ENCODE measurements at places on chromosomes 7 and 10.

- no peak for DNase-seq
Measured at GRCh38 chr10:99779335-99779734, 3.1 kb upstream of the ABCC2 start.

DNA sequence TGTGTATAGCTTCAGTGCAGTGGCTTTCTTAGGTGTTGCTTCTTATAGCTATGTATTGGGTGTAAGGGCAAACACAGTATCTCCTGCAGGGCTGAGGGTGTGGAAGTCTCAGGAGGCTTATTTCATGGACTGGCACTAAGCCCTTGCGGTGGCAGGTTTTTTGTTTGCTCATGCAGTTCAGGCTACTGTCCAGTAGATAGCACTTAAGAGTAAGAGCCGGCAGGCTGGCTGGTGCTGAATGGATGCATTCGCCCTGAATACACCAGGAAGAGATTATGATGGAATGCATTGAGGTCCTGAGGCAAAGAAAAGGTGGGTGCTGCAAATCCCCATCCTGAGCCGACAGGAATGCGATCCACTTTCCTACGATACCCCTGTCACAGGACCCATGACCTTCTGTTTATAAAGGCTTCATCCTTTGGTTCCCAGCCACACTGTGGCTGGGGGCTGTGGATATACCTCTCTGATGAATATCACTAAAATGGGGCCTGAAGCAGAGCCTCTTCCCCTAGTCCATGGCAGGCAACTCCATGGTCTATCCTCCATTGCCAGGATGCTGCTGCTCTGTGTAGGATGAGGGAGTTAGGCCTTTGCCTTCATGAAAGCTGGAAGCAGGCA lies 44.9 kb downstream of the ANXA8 start:
- no peak for DNase-seq

DNA sequence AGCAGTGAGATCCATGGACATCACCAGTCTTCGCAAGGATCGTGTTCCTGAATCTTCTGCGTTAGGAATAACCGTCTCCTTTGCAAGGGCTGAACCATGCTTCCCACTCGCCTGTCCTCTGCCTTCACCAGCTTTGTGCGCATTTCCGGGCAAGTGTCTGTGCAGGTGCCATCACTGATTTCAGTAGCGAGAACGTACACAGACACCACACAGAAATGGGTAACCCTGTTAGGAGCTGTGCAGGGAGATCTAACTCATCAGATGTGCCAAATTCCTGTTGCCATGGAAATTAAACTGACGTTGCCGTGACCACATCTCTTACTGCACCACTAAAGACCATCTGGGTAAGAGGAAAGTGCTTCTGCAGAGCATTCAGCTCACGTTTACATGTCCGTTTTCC lies 146.3 kb downstream of the DIP2C start:
- DNase-seq, result no peak

- DNase-seq, result no peak
Measured at GRCh38 chr10:96856317-96856716, 24.2 kb downstream of the LCOR start.

- DNase-seq, result no peak
Measured at GRCh38 chr10:4061441-4061951, 276.5 kb upstream of the KLF6 start.

DNA sequence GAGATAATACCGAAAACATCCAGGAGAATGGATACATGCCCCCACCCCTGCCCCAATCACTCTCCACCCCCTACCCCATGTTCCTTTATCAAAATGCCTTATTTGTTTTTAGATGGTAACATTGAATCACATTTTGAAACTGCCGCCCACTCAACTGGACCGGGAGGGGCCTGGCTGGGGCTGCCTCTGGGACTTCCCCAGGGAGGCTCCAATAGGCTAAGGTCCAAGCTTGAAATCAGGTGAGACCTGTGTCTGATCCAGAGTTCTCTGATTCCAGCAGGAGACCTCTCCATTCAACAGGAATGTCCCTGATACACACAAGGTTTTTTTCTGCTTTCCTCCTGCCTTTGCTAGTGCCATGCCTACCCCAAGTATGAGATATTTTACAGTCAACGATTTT lies 43.8 kb upstream of the ACSL5 start:
- no peak for DNase-seq

- DNase-seq, result peak; percentile 75
Measured at GRCh38 chr10:69516316-69516715, 56.9 kb downstream of the NEUROG3 start.

DNA sequence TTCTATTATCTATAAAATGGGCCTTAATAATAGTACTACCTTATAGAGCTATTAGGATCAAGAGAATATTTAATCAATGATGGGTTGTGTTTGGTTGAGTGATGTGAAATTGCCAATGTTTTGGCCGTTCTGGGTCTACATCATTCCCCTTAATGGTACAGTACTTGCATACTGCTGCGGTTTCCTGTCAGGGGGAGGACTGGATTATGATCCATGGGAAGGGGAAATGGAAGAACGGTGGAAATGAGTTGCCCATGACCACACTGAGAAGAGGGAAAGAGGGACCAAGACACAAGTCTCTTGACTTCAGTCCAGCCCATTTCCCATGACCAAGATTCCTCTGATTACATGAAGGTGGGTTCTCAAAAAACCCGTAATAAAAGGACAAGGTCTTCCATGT lies 999 bp upstream of the MRPS24 start:
- no peak for DNase-seq

DNA sequence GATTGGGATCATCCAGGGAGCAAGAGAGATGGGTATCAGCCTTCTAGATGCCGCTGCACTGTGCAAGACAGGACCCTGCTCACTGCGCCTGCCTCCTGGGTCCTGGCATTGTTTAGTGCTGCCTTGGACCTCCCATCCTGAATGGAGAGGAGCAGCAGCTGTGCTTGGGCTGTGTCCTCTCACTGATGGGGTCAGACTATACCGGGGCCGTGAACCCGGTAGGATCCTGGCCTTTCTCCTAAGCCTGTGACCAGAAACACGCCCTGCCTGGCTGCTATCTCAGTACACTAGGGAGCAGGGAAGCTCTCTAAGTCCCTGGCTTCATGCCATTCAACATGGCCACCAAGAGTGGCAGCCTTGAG lies 309.4 kb upstream of the ZNF32 start:
- DNase-seq, result no peak

DNA sequence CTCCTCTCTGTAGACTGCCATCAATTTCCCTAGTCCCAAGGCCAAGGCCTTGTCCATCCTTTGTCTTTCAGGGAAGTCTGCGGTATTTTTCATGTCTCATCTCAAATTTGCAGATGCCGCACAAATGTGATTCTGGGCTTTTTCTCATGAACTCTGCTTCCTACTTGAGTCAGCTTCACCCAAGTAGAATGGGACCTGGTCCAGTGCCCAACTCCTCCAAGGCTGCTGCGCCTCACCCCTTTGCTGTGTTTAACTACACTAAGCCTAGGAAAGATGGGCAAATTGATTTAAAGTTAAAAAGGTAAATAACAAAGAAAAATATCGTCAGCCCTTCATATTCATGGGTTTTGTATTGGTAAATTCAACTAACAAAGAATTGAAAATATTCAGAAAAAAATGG lies 1092.6 kb upstream of the AUTS2 start:
- no peak for DNase-seq

DNA sequence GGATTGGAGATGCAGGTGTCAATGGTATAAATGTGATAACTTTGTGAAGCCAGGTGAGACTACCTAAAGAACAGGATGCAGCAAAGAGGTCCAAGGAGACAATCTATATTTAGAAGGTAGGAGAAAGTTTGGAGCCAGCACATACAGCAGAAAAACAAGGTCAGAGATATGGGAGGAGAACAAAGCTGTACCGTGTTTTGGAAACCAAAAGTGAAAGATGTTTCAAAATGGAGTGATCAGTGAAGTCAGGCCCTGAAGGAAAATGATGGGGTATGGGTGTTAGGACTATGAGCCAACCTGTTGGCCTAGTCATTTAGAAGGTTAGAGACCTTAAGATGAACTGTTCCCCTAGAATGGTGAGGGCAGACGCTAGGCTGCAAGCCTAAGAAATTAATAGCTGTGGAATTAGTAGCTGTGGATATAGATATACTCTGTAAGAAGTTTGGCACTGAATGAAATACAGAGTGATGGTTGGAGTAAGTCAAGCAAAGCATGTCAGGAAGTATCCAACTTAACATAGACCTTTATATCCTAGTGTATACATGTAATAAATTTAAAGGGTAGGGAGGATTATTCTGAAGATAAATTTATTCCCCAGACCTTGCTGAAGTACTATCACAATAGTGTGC lies 149.8 kb upstream of the WNT16 start:
- DNase-seq, result no peak

DNA sequence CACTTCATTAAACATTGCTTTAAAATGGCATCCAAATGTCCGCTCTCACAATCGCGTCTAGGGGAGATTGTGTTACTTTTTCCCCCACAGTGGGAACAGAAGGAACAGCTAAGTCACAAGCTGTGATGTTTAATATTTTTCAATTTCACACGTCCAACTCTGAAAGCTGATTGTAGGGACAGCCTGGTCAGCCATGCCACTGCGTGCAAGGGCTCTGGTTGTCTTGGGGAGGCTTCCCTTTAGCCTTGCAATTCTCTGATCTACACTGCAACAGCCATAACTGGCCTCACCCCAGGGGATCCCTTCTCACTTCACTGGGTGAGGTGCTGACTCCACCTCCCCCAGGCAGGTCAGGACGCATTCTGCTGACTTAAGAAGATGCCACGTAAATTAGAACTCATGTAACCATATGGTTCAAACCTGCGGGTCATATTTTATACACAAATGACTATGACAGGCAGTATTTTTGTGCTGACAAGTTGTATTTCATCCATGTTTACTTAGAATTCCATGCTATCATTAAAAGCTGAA lies 425.2 kb upstream of the NFE2L3 start:
- DNase-seq, result no peak

- no peak for DNase-seq
Measured at GRCh38 chr10:20991526-20991925, 94.4 kb upstream of the NEBL start.

DNA sequence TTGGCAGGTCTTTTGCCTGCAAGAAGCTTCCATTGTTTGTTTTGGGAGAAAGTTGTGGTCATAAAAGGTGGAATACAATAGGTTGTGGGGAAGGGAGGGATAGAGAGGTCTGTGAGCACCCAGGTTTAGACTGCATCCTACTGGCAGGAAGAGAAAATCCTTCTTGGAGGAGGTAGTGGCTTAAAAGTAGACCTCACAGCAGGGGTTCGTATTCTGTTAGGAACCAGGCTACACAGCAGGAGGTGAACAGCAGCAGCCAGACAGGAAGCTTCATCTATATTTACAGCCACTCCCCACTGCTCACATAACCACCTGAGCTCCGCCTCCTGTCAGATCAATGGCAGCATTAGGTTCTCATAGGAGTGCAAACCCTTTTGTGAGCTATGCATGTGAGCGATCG lies 245.3 kb downstream of the NSUN6 start:
- no peak for DNase-seq

- DNase-seq, result no peak
Measured at GRCh38 chr10:48744587-48744986, 59.9 kb downstream of the WDFY4 start.

- no peak for DNase-seq
Measured at GRCh38 chr7:7932553-7932952, 36.0 kb upstream of the GLCCI1 start.

DNA sequence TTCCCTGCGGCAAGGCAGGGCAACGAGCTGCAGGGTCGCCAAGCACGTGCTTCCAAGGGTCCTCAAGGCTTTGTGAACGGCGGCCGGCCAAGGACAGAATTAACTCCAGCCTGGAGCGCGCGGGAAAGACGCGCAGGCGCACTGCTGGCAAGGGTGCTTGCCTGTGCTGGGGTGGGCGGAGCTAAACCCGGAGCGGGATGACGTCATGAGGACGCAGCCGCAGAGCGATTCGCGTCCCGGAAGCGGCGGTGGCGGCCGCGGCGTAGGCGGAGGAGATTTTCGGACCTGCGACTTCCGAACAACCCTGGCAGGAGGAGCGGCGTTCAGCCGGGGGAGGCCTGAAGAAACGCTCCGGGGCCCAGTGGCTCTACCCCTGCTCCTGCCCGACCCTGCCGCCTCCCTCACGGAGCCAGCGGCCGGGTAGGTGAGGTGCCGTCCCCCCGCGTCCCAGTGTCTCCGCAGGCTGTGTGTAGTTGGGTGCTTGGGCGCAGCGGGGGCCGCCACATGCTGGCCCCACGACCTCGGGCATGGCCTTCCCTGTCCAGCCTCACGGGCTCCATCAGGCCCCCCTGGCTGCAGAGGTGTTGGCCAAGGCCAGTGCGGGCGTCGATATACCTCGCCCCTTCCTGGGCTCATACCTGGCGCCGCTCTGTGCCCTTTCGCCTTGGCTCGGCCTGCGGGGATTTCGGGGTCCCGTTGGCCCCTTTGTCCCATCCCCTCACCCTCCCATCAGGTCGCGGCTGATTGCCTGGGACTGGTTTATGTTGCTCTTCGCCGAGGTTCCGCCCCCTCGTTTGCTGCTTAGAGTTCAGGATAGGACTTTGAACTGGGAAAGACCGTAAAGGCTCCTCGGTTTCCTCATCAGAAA lies at the start of gene ZFYVE27:
Gene ZFYVE27, plus strand, starts transcription at position 227 of the 868 bp plus-strand sequence. CDS start 1,350 bp downstream, outside the sequence.
- peak; percentile 94 for DNase-seq

DNA sequence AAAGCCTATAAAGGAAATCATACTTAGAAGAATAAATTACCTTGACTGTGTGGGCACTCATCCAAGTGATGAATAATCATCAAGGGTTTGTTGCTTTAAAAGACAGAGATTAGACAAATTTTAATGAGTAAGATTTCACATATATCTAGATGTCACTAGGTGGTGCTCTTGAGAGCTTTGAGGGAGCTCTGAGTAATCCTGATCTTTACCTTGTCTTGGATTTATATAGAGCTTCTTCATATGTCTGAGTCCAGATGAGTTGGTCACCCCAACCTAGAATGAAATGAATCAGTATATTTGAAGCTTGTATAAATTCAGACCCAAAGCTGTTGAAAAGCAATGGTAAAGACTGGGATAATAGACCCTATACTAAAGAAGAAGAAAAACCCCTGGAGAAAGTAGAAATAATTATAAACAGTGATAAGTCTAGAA lies 3.7 kb downstream of the AGR2 start:
- peak; percentile 12 for DNase-seq

DNA sequence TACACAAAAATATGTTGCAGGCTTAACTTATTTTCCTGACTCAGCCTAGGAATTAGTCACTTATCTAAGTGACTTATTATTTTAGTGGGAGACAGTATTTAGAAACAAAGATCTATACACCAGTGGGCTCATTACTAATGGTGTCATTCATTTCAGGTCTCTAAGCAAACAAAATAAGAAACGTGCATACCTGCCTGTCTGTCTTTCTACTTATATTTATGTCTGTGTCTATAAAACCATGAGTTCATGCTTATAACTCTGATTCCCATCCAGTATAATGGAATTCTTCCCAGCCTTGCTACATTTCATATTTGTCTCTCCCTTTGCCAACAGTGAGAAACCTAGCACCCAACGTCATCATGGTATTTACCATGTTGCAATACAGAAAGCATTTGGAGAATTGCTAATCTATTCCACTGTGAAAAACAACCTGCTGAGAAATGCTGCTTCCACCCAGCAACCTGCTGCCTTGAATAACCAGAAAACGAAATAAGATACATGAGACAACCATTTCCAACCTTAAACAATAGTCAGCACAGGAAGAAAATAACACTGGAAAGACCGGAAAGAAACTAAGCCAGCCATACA lies 501.0 kb downstream of the GLRX3 start:
- no peak for DNase-seq

GRCh38 chr7:151686826-151687225 lies 167.1 kb upstream of the RHEB start:
- DNase-seq, result no peak

GRCh38 chr10:66162560-66163143 lies 763.2 kb upstream of the LRRTM3 start:
- no peak for DNase-seq

Data from 8988T (cell line).